GM23338 (cell line): ENCODE measurements at places on chromosomes 1 and 21.

GRCh38 chr1:214216021-214216420, 64.9 kb upstream of the SMYD2 start:
- no peak for DNase-seq

GRCh38 chr1:26020941-26021646, 481 bp upstream of the EXTL1 start:
- DNase-seq = no peak

GRCh38 chr1:106700211-106700610, 356.3 kb upstream of the PRMT6 start:
- DNase-seq = no peak

GRCh38 chr1:26375081-26375480, 2.5 kb upstream of the ZNF683 start:
- no peak for DNase-seq

DNA sequence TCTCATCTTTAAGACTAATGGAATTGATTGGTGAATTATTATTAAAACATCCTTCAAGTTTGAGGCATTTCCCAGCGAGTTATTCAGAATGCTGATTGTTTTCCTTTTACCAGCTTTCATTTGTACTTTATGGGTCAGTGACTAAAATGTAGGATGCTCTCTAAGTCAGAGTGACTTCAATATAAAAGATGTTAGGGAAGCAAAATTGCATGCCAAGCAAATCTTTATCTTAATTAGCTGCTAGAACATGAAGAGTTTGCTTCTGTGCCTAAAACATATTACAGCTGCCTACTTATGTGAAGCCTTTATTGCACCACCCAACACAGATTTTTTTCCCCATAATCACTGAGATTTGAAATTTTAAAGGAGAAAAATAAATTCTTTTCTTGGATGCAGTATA, 79.8 kb upstream of the CYYR1 start:
- no peak for DNase-seq

DNA sequence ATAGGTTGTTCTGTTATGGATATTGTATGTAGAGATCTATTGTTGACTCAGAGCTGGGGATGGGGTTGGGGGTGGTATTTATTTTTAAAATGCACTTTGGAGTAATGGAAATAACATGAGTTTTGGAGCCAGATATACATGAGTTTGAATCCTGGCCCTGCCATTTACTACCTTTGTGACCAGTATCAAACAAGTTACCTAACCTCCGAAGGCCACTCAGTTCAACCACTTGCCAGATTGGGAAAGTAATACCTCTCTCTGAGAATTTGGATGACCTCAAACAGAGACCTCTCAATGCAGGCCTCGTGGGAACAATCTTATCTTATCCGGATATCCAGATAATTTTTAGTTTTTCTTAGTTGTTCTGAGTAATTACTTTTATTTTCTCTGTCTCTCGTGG, 181.0 kb downstream of the FGGY start:
- no peak for DNase-seq

DNA sequence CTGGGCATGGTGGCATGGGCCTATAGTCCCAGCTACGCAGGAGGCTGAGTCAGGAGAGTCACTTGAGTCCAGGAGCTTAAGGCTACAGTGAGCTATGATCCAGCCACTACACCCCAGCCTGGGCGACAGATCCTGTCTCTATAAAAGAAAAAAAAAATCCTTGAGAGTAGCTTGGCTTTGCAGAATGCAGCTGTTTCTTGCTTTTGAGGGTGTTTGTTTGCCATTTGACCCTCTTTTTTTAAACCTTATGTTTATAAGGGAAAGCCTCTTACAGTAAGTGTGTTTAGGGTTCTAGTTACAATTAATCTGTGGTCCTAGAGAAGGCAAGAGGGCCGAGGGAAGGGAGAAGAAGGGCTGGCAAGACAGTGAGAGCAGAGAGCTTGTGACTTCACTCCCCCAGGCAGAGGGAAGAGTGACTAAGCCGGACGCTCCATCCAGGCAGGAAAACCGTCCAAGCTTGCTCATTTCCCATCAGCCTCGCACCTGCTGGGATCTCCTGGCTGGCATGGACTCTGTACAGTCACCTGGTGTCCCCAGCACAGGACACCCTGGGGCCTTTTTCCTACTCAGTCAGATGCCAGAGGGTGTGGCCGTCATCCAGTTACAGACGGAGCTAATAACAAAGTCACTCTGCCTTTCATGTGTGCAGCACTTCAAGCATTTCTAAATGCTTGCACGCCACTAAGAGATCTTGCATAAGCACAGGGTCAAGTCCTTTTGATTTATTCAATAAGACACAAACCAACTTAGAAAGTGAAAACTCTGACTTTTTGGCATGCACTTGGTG, 55.5 kb upstream of the PSEN2 start:
- DNase-seq = no peak

- no peak for DNase-seq
Measured at GRCh38 chr1:19734472-19734999, 65.2 kb downstream of the TMCO4 start.

GRCh38 chr1:185916861-185917260, 182.7 kb downstream of the HMCN1 start:
- no peak for DNase-seq

DNA sequence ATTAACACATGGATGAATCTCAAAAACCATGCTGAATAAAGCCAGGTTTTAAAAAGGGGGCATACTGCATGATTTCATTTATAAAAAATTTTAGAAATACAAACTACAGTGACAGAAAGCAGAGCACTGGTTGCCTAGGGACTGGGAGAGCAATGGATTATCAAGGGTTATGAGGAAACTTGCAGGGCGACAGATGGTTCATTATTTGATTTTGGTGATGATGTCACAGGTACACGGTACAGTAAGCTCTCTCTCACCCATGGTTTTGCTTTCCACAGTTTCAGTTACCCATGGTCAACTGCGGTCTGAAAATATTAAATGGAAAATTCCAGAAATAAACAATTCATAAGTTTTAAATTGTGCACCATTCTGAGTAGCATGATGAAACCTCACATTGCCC, 14.1 kb downstream of the VAMP4 start:
- no peak for DNase-seq

- DNase-seq = no peak
Measured at GRCh38 chr1:29682919-29683295, 446.6 kb downstream of the PTPRU start.

- DNase-seq = no peak
Measured at GRCh38 chr1:104459886-104460285, 710.2 kb downstream of the AMY1C start.

DNA sequence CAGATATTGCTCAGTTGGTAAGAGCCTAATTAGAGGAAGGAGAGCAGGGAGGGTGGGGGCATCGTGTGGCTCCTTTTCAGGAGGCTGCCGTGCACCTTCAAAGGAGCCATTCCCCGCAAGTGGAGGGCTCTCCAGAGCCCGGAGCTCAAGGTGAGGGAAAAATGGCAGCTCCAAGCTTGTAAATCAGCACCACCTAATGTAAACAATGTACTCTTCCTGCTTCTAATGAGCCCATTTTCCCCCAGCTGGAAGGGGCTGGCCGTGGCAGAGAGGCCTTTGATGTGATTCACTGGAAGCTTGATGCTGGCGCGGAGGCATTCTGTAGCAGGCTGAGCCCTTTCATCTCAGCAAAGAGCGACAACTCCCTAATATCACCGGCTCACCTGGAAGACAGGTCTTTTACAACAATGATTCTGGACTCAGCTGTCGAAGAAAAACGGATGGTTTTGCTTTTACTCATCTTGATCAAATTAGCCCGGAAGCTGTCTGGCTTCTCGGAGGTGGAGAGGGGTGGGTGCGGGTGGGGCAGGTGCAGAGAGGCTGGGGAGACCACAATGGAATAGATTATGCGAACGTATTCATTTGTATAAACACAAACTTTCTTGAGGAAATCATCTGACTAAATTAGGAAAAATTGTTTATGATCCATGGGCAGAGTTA, 112.5 kb downstream of the RRAGC start:
- DNase-seq = peak; percentile 55

DNA sequence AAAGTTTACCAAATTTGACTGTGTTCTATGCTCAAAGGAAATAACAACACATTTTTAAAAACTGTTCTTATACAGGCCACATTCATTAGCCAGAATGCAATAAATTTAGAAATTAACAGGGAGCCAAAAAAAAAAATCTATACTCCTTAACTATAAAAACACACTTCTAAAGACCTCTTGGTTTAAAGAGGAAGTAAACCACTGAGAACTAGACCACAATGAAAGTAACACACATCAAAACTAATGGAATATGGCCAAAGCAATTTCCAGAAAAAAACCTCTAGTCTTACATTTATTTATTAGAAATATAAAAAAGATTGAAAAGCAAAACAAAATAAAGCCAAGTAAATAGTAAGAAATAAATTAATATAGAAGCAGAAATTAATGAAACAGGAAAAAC, 48.9 kb upstream of the GADD45A start:
- no peak for DNase-seq

- DNase-seq = no peak
Measured at GRCh38 chr1:91805311-91805801, 80.6 kb downstream of the TGFBR3 start.

- DNase-seq = no peak
Measured at GRCh38 chr1:110283677-110284076, 55.5 kb upstream of the RBM15 start.

GRCh38 chr1:101235216-101235695, 1.6 kb upstream of the S1PR1 start:
- DNase-seq = peak; percentile 15

- DNase-seq = no peak
Measured at GRCh38 chr1:101151286-101151685, 85.5 kb upstream of the S1PR1 start.

- no peak for DNase-seq
Measured at GRCh38 chr1:227747382-227747781, 12.1 kb downstream of the SNAP47 start.

GRCh38 chr1:39852214-39852791, 31.0 kb downstream of the TRIT1 start:
- no peak for DNase-seq

DNA sequence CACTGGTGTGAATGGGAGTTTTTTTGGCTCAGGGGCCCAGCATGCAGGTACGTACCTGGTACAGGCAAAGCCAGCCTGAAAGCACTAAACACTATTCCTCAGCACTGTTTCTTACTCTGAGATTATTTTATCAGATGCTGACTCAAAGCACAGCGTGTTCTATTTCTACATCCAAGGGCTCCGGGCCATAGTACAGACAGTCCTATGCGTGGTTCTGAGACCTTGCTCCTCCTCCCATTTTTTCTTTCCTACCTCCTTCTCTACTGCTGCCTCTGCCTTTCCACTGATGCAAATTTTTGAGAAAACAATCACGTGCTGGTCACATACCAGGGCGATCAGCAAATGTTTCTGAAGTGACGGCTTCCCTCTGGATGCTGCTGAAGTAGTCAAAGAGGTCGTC, 36.3 kb downstream of the PDPN start:
- DNase-seq = no peak

- DNase-seq = no peak
Measured at GRCh38 chr21:30354308-30355005, 6.1 kb upstream of the KRTAP23-1 start.

DNA sequence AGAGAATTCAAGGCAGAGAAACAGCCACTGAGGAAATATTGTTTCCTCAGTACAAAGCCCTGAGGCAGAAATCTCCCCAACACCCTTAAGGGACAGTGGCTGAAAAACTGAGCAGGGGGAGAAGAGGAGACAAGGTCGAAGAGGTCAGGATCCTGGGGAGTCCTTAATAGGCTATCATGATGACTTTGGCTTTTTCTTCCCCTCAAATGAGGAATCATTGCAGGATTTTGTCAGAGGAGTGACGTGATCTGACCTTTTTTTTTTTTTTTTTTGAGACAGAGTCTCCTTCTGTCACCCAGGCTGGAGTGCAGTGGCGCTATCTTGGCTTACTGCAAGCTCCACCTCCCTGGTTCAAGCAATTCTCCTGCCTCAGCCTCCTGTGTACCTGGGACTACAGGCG, 10.2 kb downstream of the MAP7D1 start:
- no peak for DNase-seq

DNA sequence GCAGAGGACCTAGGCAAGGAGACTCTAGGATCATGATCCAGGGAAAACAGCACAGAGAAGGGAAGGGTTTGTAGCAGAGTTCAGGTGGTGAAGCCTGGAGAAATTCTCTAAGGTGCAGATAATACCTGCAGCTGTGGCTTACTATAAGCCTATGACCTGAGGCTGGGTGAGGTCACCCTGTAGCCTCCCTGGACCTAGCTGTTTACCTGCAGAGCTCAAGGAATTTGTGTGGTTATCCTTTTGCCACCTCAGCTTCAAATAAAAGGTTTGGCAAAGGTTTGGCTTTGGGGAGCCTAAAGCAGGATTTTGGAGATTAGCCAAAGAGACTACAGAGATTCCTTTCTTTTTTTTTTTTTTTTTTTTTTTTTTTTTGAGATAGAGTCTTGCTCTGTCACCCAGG, 79.5 kb upstream of the ZNF648 start:
- no peak for DNase-seq

DNA sequence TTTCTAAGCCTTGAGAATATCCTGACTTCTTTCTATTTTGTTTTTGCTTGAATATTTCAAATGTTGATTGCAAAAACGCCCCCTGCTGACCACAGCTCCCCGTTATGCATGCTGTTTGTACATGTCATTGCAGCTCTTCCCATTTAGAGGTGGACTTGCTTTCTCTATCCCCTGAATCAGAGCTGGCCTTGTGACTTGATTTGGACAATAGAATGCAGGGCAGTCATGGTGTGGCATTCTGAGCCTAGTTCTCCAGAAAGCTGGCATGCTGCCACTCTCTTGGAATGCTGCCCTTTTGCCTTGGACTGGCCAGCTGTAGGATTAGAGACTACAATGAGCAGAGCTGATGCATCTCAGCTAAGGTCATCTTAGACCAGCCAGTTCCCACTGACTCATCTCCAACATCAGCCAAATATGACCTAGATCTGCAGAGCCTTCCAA, 1561.5 kb downstream of the MRPL39 start:
- peak; percentile 13 for DNase-seq

- DNase-seq = no peak
Measured at GRCh38 chr1:205391386-205391785, 30.5 kb downstream of the LEMD1 start.

DNA sequence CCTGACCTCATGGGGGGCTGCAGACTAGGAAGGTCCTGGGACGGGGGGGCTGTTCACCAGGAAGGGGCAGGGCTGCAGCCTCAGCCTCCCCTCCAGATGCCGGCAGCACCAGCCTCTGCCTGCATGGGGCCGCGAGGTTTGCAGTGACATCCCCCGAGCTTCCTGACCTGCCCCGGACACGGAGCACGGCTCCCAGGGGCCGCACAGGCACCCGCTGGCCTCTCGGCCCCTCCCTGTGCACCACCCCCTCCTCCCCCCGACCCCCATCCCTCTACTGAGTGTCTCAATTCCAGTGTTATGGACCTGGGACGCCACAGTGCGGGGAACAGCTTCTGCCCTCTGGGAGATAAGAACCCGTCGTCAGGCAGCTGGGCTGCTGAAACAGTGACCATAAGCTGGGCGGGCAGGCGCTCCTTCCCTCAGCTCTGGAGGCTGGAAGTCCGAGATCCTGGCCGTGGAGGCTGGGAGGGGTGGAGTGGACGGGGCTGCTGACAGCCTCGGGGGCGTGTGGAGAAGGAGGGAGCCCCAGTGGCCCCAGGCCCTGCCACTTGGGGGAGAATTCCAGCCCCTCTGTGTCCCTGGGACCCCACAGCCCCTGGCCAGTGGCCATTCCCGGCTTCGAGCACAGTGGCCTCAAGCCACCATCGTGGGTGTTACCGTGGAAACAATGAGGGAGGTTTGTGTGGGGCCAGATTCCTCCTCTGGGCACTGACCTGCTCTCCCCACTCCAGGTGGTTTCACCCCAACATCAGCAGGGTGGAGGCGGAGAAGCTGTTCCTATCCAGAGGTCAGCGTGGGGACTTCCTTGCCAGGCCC, 11.6 kb downstream of the RNF223 start:
- no peak for DNase-seq

GRCh38 chr1:41360074-41360785, 1.0 kb upstream of the FOXO6 start:
- DNase-seq = peak; percentile 76
